Activated CD4-positive, alpha-beta T cell treated with anti-CD3 and anti-CD28 coated beads, Interleukin-2, amount 10 ng/mL, durations not matched to agents 24 days and 14 days (primary cell): ENCODE measurements at places on chromosomes 7 and 10.

- H3K4me1 ChIP-seq: no peaks in the 10 kb centered on the region
- H3K27me3 ChIP-seq: peaks cover 33% of the 10 kb centered on the region
- H3K36me3 ChIP-seq: no peaks in the 10 kb centered on the region
- no peak overlapping the region for H3K27ac ChIP-seq
- no peak for DNase-seq
- H3K4me3 ChIP-seq: no peak overlapping the region
Measured at GRCh38 chr10:33410096-33410859, 75.8 kb upstream of the NRP1 start.

- H3K27ac ChIP-seq: no peak overlapping the region
- peak; percentile 65 for DNase-seq
- H3K4me1 ChIP-seq: peaks cover 31% of the 10 kb centered on the region
- H3K4me3 ChIP-seq: no peak overlapping the region
Measured at GRCh38 chr10:88386821-88387773, 196.0 kb downstream of the RNLS start.

DNA sequence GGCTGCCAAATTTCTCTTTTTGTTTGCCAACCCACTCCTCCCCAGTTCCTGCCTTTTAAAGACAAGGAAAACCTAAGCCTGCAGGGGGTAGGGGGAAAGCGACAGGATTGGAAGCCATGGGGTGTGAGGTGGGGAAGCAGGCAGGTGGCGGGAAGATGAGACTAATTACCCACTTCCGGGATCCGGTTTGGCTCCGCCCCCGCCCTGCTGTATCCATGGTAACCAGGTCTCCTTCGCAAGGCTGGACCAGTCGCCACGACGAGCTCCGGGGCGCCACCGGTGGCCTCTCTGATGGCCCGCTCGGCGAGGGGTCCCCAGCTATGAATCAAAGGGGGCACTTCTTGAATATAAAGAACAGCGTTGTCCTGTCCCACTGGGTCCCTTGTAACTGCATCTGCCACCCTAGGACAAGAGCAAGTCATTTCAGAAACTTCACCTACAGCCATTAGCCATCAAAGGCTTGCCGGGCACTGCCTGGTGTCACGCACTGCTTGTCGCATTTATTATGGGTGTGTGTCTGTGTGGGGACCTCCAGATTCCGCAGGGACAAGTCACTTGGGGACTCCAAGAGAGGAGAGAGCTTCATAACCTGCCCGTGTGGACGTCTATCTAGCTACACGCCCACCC is 55.4 kb upstream of the LMTK2 start:
- peaks cover 2% of the 10 kb centered on the region for H3K4me1 ChIP-seq
- DNase-seq: peak; percentile 82
- no peak overlapping the region for H3K4me3 ChIP-seq
- no peaks in the 10 kb centered on the region for H3K27me3 ChIP-seq

- H3K36me3 ChIP-seq: peaks cover 13% of the 10 kb centered on the region
- H3K4me1 ChIP-seq: peaks cover 4% of the 10 kb centered on the region
- no peak overlapping the region for H3K4me3 ChIP-seq
- DNase-seq: no peak
Measured at GRCh38 chr7:77940647-77941046, 142.1 kb downstream of the PHTF2 start.

GRCh38 chr10:111916011-111916410 is 267.6 kb downstream of the GPAM start:
- no peak for DNase-seq
- no peaks in the 10 kb centered on the region for H3K4me1 ChIP-seq
- no peaks in the 10 kb centered on the region for H3K36me3 ChIP-seq
- H3K27me3 ChIP-seq: no peaks in the 10 kb centered on the region
- H3K4me3 ChIP-seq: no peak overlapping the region
- no peak overlapping the region for H3K27ac ChIP-seq

DNA sequence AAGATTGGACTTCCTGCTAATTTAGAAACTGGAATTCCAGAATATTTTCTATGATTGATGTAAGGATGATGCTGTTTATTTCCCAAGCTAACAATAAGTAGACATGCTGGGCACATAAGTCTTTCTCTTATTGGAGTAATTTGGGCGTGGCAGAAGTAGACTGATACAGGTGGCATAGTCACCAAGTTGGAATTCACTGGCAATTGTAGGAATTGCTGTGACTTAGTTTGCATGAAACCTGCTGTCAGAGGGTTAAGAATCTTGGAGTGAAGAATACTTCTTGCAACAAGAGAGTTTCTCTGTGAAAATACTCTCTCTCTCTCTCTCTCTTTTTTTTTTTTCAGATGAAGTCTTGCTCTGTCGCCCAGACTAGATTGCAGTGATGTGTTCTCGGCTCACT is 569.7 kb downstream of the REEP3 start:
- H3K4me1 ChIP-seq: no peaks in the 10 kb centered on the region
- H3K4me3 ChIP-seq: no peak overlapping the region
- H3K36me3 ChIP-seq: no peaks in the 10 kb centered on the region

GRCh38 chr10:108180878-108181277 is 1016.4 kb upstream of the SORCS1 start:
- no peaks in the 10 kb centered on the region for H3K27me3 ChIP-seq
- H3K4me3 ChIP-seq: no peak overlapping the region
- H3K27ac ChIP-seq: no peak overlapping the region
- no peaks in the 10 kb centered on the region for H3K4me1 ChIP-seq
- no peak for DNase-seq

DNA sequence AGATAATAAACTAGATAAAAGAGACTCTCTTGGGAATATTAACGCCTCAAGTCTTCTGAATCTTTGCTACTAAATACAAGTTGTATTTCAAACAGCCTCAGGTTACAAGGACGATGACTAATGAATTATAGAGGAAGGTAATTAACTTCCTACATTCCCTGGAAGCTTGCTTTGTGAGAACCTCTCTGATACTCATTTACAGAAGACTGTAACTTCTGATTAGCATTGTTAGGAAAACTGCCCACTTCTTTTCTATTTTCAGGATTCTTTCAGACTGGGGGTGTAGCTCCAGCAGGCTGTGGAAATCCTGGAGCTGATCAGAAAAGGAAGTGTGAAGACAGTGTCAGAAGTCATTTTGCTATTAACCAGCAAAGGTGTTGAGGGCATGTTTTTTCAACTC is 316.7 kb upstream of the NPSR1 start:
- no peaks in the 10 kb centered on the region for H3K27me3 ChIP-seq
- no peak overlapping the region for H3K4me3 ChIP-seq
- DNase-seq: no peak
- H3K27ac ChIP-seq: no peak overlapping the region
- H3K4me1 ChIP-seq: no peaks in the 10 kb centered on the region
- H3K36me3 ChIP-seq: no peaks in the 10 kb centered on the region

DNA sequence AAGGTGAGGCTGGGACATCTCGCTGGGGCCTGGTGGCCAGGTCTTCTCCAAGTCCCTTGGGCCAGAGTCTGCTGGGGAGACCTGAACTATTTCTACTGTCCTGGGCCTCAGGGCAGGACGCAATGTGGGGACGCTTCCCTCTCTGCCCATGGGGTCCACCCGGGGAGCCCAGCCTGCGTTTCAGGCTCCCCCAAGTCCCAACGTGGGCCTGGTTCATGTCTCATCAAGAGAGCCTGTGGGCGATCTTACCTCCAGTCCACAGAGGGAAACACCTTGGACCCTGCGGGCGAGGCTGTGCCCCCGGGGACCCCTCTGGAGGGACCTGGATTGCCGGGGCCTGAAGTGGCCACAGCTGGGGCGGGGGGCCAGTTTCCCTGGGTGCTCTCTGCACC is 91.7 kb downstream of the DNAJB6 start:
- no peak overlapping the region for H3K27ac ChIP-seq
- no peaks in the 10 kb centered on the region for H3K36me3 ChIP-seq
- H3K4me3 ChIP-seq: no peak overlapping the region

- H3K27me3 ChIP-seq: no peaks in the 10 kb centered on the region
- no peak overlapping the region for H3K27ac ChIP-seq
- no peak overlapping the region for H3K4me3 ChIP-seq
- no peaks in the 10 kb centered on the region for H3K4me1 ChIP-seq
Measured at GRCh38 chr10:85212526-85212925, 884.1 kb downstream of the CCSER2 start.

DNA sequence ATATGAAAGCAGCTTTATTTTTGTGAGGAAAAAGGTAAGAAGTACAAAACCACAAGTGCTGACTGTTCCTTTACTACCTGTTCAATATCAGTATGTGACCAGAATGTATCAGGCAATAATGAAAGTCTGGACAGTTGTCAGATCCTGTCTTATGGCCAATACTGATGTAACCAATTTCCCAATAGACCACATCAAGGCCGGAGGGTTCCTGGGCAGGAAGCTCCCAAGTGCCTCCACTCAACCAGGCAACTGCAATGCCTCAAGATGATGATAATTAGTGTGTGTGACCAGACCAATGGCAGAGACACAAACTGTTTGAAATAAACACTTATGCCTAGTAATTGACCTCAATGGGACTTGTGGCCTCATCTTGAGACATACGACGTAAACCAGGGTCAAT is 149.4 kb upstream of the ASAH2 start:
- peaks cover 22% of the 10 kb centered on the region for H3K4me1 ChIP-seq
- peaks cover 8% of the 10 kb centered on the region for H3K36me3 ChIP-seq
- H3K27me3 ChIP-seq: no peaks in the 10 kb centered on the region
- DNase-seq: no peak
